Daoy (cell line): ENCODE measurements at places on chromosomes 11 and 22. TPM values are rescaled to one million over a fixed set of nuclear protein-coding genes. Genes with fewer than 3 reads are reported as not detected.

The MYOD1 gene
- total RNA-seq, result not detected in 2 replicates

The TXN2 gene
- total RNA-seq, result 13.8 and 17.0 TPM in 2 replicates

The OR4C3 gene
- total RNA-seq, result not detected in 2 replicates

The CSF2RB gene
- total RNA-seq, result not detected in 2 replicates

The ADM gene
- total RNA-seq, result 16.3 and 26.2 TPM in 2 replicates

The B4GALNT4 gene
- total RNA-seq, result 3.0 and 4.9 TPM in 2 replicates

The DRAP1 gene
- total RNA-seq, result 267 and 294 TPM in 2 replicates

The ZNF74 gene
- total RNA-seq, result 6.3 and 10.4 TPM in 2 replicates

The MOGAT2 gene
- total RNA-seq, result not detected in 2 replicates

The C11orf87 gene
- not detected in 2 replicates for total RNA-seq

The CSNK2A3 gene
- total RNA-seq, result 1.3 and 2.4 TPM in 2 replicates

The ACR gene
- total RNA-seq, result not detected in 2 replicates

The VPS37C gene
- 7.8 and 11.5 TPM in 2 replicates for total RNA-seq

The CD6 gene
- 0.06 and 0.46 TPM in 2 replicates for total RNA-seq

The TRIM29 gene
- 0.06 TPM in 1 of 2 replicates, not detected in the other for total RNA-seq

GRCh38 chr22:38040953-38041759 lies 16.0 kb upstream of the PICK1 start:
- no peak for DNase-seq

DNA sequence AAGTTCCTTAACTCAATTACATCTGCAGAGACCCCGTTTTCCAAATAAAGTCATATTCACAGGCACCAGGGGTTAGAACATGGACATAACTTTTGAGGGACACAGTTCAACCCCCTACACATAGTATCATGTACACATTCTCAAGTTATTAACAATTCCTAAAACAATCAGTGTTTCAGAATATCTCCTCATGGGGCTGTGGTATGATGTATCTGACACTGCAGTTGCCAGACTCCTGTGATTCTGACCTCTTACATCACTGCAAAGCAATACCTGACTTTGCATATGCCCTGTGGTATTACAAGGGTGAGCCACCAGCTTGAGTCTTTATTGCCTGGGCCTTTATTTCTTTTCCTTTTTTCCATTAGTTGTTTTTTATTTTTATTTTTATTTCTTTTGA lies 141.7 kb downstream of the COMMD9 start:
- no peak for DNase-seq

- DNase-seq, result no peak
These were observed 113.7 kb downstream of the FEZ1 start for GRCh38 chr11:125382314-125382791.

DNA sequence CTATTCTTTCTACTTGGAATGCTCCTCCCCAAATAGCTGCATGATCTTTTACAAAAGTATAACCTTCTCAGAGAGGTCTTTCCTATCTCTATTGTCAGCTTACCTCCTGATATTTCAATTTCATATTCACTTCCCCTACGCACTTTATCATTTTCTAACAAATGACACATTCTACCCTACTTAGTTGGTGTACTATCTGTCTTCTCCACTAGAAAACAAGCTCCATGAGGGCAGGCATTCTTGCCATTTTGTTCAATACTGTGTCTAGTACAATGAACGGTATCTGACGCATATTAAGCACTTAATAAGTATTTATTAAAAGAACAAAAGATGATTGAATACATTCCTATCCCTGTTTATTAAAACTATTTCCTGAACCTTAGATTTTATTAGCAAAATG lies 96.5 kb upstream of the APOA1 start:
- DNase-seq, result no peak

DNA sequence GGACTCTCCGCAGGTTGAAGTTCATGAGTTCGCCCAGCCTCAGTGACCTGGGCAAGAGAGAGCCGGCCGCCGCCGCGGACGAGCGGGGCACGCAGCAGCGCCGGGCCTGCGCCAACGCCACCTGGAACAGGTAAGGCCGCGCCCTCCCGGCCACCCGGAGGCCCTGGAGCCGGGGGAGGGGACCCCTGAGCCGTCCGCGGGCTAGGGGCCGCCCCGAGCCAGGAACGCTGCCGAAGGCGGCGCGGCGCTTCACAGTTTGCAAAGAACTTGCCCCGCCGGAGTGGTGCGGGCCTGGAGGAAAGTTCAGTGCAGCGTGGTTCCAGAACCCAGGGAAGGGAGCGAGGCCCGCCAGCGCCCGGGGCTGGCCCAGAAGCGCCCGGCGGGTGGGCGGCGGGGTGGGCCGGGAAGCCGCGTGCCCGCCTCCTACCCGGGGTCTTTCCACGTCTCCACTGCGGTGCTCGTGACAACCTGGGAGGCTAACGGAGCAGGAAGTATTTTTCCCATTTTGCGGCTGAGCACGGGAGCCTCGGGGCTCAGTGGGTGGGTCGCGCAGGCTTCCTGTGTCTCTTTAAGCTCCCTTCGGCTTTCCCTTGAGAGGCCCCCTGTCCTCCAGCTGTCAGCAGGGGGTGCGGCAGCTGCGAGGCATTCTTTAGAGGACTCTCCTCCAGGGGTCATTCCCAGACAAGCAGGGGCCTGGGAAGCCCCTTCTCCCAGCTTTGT lies 635 bp downstream of the PRR5 start:
- peak; percentile 35 for DNase-seq

GRCh38 chr11:34259087-34259486 lies 98.7 kb downstream of the ABTB2 start:
- DNase-seq, result no peak

GRCh38 chr22:31286360-31287255 lies 5.7 kb downstream of the PIK3IP1 start:
- no peak for DNase-seq

DNA sequence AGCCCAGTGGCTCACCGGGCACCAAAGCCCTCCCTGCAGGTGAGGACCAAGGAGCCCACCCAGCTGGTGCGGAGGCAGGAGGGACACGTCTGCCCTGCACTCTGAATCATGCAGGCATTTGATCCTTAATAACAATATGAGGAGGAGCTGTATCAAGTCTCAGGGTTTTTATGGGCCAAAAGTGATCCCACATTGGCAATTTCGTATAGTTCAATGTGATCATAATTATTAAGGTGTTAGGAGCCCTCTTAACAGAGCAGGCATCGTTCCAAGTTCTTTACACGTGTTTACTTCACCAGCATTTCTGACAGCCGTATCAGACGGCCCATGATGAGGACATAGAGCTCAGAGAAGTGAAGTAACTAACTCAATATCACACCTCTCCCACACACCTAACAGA lies 91.9 kb upstream of the PRR5 start:
- no peak for DNase-seq

DNA sequence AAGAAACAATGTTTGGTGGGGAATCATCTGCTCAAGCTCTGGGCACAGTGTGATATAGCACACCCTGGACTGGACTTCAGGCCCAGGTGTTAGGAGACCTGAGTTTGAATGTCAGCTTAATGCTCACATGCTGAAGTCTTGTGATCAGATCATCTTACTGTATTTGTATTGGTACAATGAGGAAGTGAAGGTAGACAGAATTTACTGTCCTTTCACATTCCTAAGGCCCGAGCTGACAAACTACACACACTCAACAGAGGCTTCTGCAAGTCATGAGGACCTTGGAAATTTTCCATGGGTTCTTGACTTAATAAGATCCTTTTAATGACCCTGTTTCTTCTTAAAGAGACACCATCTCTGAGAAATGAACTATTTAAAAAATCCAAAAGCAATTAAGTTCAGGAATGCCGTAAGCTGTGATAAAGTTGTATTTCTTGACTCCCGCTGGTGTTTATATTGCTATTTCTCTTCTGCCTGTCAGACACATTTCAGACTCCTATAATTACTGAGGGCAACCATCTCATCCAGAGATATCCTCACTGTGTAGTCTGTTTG lies 802.0 kb downstream of the DLG2 start:
- no peak for DNase-seq

GRCh38 chr11:14378171-14378570 lies 19.2 kb upstream of the RRAS2 start:
- DNase-seq, result no peak

- no peak for DNase-seq
These were observed 30.0 kb upstream of the CABP7 start for GRCh38 chr22:29689880-29690213.

DNA sequence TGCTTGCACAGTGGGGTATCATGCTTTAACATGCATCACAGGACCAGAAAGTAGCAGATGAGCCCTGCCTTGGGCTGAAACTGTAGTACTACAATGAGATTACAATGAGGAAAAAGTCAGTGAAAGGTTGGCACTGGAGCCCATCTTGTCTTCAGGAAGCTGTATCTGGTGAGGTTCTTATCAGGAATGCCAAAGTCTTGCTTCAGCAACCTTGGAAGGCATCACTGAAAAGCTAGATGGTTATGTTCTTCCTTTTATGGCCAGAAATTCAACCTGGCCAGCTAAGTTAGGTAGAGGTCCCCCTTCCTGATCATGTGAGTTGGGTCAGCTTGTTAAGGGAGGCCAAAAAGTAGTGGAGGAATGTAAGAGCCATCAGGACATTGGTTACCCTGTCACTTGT lies 254.0 kb upstream of the FAT3 start:
- no peak for DNase-seq

DNA sequence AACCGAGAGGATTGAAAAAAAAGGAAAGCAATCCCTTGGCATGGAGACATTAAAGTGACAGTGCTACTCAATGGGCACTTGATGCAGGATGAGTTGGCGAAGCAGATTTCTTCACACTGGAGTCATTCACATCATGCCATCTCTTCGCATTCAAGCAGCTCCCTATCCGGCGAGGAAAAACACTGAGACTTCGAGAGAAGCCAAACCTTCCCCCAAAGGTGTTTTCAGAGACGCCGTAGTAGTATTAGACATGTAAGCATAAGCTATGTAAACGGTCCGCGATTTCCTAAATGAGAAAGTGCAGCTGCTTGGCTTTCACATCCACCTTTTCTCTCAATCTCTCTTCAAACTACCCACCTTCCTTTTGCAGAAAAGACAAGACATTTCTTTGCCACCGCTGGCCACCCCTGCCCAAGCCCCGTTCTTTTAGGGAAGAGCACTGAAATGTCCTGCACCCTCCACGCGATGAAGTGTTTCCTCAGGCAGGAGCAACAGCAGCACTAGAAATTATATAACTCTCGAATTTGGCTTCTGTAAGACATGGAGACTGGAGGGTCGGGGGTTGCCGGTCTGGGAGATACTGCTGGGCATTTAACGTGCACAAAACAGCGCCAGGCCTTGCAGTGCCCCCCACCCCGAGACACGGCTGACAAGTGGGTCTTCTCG lies at the start of gene DLG2:
DLG2 (minus strand) TSS at position 13 of the 666 bp plus-strand sequence.
- DNase-seq, result peak; percentile 34

DNA sequence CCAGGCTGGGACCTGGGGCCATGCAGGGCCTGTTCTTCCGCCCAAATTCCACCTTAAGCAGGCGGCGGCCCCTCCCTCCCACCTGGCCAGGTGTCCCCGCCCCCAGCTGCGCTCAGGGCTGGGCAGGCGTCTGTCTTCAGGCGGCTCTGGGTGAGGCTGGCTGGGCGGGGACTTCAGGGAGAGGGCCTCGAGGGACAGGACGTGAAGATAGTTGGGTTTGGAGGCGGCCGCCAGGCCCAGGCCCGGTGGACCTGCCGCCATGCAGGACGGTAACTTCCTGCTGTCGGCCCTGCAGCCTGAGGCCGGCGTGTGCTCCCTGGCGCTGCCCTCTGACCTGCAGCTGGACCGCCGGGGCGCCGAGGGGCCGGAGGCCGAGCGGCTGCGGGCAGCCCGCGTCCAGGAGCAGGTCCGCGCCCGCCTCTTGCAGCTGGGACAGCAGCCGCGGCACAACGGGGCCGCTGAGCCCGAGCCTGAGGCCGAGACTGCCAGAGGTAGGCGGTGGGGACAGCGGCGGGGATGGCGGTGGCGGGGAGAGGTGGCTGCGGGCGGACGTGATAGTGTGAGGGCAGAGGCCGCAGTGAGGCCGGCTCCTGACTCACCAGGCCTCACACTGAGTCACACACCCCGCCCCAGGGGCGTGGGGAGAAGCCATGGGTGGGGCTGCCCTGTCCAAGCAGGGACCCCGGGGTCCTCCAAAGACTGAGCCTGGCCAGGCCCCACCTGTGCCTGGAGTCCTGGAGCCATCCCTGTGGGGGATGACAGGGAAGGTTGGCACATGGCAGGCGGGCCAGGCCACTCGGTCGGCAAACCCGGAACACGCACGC lies at the start of gene PKP3:
PKP3 (plus strand) TSS at position 176 of the 824 bp plus-strand sequence; CDS start at position 260, 84 bp downstream.
- DNase-seq, result peak; percentile 84

DNA sequence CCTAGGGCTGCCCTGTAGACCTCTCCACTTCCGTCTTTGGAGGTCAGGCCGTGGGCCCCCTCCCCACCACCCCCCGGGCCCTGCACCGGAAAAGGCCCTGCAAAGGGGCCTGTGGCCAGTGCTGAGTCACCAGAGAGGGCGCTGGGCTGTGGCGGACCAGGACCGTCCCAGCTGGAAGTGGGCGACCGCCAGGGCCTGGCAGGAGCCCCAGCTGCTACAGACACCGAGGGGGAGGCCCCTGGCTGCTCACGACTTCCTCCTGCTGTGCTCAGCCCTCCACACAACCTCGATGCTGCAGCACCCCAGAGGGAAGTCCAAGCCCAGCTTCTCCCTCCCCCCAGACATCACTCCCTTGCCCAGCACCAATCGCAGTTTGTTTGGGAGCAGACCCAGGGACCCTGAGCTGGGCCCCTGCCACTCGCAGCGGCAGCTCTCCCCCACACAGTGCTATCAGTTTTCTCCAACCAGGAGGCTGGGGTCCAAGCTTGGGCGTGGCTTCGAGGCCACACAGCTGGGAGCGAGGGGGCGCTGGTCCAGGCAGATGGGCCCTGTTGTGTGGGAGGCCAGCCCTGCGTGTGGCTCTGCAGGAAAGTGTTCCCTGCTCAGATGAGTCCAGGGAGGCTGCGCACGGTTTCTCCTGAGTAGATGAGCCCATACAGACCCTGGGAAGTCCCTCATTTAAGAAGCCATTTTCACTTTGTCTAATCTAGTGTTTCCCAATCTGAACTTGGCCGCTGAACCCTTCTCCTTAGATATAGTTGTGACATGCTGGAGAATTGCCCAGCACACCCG lies 5.6 kb upstream of the SH3BP1 start:
- DNase-seq, result peak; percentile 90

- no peak for DNase-seq
These were observed 27.7 kb downstream of the CACNA1I start for GRCh38 chr22:39598017-39598965.

DNA sequence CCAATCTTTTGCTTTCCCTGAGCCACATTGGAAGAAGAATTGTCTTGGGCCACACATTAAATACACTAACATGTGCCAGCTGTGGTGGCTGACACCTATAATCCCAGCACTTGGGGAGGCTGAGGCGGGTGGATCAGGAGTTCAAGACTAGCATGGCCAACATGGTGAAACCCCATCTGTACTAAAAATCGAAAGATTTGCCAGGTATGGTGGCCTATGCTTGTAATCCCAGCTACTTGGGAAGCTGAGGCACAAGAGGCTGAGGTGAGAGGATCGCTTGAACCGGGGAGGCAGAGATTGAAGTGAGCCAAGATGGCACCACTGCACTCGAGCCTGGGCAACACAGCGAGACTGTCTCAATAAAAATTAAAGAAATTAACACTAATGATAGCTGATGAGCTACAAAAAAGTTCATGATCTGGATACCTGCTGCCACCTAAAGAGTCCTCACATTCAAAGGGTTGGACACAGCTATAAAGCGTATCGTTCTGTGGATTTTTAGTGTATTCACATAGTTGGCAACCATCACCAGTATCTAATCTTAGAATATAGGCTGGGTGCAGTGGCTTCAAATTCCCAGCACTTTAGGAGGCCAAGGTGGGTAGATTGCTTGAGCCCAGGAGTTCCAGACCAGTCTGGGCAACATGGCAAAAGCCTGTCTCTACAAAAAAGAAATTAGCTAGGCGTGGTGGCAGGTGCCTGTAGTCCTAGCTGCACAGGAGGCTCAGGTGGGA lies 3.4 kb upstream of the LDHC start:
- no peak for DNase-seq
